T1000 (cell line): ENCODE measurements at places on chromosomes 5 and 9.

DNA sequence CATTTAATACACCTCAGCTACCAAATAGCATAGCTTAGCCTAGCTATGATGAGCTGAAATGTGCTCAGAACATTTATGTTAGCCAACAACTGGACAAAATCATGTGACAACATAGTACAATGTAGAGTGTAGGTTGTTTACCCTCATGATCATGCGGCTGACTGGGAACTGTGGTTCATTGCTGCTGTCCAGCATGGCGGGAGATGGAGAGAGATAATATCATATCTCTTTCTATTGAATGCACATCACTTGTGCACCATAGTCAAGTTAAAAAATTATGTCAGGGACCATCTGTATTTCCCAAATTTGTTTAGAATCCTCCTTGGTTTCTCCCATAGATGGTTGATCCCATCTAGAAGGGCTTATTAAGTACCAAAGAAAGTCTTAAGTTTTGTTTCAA lies 151.1 kb upstream of the ELL2 start:
- DNase-seq = no peak

- DNase-seq = no peak
Measured at GRCh38 chr9:98410185-98410697, 154.8 kb upstream of the TBC1D2 start.

GRCh38 chr9:14052359-14052758 lies 261.6 kb downstream of the NFIB start:
- DNase-seq = no peak

DNA sequence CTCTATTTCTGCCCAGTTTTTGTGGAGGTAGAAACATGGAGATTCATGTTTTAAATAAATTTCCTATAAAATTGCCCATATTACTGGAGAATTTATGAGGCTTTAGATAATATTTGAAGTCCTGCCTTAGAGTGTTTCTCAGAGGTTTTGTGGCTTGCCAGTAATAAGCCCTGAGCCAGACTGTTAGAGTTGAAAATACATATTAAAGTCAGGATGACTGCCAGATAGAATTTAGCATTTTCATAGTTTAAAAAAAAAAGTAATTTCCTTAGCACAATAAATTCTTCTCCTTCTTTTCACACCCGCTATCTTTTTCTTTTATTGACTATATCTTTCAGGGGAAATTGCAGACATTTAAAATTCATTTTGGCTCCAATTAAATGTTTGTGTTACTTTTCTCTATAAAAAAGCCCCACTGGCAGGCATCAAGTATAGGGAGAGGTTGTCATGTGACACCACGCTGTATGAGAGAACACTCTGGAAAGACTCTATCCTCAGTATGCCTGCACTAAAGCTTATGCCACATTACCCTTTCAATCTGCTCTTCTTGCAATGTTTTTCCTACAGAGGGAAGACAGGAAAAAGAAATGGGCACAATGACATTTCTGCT lies 135.2 kb downstream of the MPDZ start:
- DNase-seq = no peak

GRCh38 chr5:4384649-4385048 lies 755.5 kb upstream of the ADAMTS16 start:
- DNase-seq = no peak
